ENCODE measurements at places on chromosomes 12 and 14. TPM values are rescaled to one million over a fixed set of nuclear protein-coding genes. Genes with fewer than 3 reads are reported as not detected.

DNA sequence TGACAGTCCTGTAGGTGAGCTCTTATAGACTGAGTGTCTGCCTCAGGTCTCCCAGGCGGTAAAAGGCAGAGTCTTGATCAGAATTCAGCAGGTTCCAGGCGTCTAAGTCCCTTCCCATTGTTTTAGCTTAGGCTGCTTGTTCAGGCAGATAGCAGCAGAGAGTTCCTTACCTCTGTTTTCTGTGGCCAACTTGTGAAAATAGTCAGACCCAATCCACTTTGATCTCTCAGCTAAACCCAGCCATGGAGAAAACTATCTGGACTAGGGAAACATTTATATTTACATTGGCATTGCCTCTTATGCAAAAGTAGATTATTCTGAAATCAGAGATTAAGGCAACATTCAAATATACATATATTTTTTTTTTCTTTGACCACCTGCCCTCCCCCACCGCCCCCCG is 21.4 kb downstream of the CCDC62 start:
- no peak for DNase-seq

CLMN gene
- 1.2 TPM for polyA plus RNA-seq

DNA sequence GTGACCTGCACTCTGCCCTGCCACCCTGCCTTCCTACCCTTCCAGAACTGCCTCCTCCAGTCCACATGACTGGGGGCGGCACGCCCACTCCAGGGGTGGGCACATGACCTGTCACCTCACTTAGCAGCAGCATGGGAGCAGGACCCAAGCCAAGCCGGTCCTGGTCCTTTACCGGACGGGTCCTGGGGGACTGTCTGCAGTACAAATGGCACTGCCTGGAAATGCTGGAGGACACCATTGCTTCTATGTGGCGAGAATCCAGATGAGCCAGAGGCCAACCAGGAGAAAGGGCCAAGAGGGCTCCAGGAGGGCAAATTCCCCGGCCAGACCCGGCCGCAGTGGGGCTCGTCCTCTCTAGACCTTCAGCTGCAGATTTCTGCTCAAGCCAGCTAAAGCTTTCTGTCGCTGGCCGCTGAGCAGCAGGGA is 33.1 kb downstream of the ITPK1 start:
- no peak for DNase-seq

DNA sequence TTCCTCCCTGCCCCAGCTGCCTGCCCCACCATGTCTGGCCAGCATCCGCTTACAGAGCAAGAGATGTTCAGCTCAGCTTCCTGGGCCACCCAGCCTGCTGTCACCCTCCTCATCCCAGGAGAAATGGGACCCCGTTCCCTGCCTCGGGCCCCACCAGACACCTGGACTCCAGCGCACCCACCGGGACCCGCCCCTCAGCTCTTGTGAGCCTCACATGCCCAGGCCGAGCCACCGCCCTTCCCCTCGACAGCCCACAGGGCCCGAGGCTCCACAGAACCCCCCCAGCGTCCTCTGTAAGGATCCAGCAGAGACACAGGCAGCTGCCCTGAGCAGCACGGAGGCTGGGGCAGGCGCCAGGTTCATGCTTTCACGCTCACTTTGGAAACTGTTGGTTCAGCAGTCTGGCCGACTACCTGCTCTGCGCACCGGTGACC is 18.4 kb upstream of the C14orf180 start:
- DNase-seq = no peak

SLC8B1 gene
- polyA plus RNA-seq = 68.1 TPM

SLC7A7 gene
- polyA plus RNA-seq = 1.4 TPM

ANKRD33 gene
- not detected for polyA plus RNA-seq

DNA sequence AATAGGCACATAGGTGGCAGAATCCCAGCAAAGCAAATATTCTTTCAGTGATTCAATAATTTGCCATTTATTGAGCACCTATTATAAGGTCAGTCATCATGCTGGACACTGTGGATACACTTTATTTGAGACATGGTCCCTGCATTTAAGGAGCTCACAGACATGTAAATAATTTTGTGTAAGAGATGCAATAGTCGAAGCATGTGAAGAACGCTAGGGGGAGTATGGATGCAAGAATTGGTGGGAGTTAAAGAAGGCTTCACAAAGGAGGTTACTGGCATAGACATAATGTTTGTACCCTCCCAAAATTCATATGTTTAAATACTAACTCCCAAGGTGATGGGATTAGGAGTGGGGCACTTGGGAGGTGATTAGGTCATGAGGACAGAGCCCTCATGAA is 260.6 kb upstream of the GARIN6 start:
- no peak for DNase-seq

DNA sequence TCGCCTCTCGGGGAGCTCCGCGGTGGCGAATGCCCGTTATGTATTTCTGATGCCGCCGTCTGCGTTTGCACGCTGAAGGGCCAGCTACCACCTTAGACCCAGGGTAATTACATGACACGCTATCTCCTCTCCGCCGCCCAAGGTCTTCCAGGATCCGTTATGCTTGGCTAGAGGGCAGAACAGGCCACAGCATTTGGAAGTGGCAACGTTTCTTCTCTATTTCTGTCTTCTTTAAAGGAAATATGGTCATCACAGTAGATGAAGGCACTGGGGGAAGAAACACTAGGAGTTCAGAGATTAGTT is 861 bp upstream of the MDGA2 start:
- DNase-seq = no peak

TMEM63C gene
- polyA plus RNA-seq = not detected

GRCh38 chr12:49599961-49600360 is 5.5 kb downstream of the FAM186B start:
- no peak for DNase-seq

GRCh38 chr14:29918981-29919380 is 8.7 kb downstream of the PRKD1 start:
- DNase-seq = no peak

GZMB gene
- polyA plus RNA-seq = 1.8 TPM

- no peak for DNase-seq
These were observed 89.0 kb downstream of the SH2B3 start for GRCh38 chr12:111494676-111495075.

GRCh38 chr12:26789731-26790644 is 43.0 kb downstream of the ITPR2 start:
- no peak for DNase-seq

MAX gene
- polyA plus RNA-seq = 158 TPM

MYG1 gene
- polyA plus RNA-seq = 75.1 TPM

DNA sequence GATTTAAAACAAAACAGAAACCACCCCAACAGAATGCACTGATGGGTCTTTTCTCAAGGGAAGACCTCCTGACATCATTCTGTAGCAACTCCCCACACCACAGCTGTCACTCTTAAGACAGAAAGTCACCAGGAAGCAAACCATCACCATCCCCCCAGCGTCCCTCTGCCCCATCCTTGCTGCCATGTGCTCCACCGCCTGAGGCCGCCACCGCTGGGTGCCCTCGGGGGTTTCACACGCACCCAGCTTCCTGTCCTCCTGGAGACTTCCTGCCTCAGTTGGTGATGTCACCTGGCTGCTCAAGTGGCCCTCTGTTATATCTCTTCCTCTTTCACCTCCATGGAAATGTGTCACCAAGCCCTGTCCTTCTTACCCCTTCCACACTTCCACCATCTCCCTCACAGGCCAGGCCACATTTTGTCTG is 71.4 kb upstream of the GPR68 start:
- peak; percentile 76 for DNase-seq

DNA sequence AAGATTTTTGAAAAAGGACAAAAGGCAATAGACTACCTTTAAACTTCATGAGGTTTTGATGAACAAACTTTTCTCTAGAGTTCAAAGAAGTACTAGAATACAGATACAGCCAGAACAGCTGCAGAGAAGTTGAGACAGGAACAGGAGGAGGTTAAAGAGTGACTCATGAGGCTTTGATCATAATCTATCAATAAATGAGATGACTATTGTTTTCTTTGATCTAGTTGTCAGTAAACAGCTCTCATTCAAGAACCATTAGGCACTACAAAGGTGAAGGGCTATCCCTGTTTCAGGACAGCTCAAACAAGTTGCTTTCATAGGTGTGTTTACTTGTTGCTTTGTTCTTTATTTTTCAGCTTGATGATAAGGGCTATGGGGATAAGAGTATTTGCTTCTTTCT is 2.4 kb downstream of the WASHC3 start:
- no peak for DNase-seq

GRCh38 chr12:94057262-94058151 is 90.9 kb upstream of the PLXNC1 start:
- DNase-seq = no peak

- no peak for DNase-seq
These were observed 14.6 kb upstream of the EIF5 start for GRCh38 chr14:103319422-103319821.

GRCh38 chr14:74325446-74325845 is 22.7 kb upstream of the ABCD4 start:
- DNase-seq = no peak

DNA sequence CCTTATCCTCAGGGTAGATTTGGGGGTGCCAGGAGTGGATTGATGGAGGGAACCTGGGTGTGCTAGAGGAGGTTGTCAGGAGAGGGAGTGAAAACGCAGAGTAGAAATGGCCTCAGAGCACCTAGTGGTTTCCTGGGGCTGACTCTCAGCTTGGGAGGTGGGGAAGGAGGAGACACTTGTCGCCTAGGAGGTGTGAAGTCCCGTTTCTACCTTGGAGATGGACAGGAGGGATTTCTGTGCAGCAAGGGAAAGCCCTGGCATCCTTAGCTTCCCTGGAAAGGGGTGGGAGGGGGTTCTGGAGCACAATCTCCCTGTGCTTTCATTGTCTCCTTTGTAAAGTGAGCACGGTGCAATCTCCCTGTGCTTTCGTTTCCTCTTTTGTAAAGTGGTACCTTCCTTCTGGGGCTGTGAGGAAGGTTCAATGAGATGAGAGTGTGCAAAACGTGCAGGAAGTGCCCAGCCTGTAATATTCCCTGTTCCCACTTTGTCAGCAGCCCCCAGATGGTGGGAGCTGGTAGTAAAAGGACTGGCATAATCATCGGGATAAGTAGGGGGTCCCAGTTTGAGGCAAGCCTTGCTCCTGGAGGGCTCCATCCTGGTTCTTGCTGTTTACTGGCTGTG is 1.6 kb downstream of the OAS3 start:
- no peak for DNase-seq

DNA sequence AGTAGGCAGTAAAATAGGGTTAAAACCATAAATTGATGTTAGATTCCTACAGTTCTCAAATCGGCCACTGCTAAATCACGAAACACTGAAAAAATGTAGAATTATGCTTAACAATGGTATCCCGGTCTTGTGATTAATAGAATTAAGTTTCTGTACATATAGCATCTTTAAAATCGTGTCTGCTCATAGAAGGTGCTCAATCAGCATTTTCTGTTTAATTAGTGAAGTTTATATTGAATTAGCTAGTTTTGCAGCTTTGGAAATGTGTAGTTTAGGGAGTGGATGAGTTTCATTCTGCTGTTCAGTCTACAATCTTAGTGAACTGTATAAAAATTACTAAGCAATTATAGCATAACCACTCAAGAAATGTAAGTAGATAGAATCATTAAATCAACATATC is 1075.8 kb upstream of the FLRT2 start:
- no peak for DNase-seq

GARIN6 gene
- not detected for polyA plus RNA-seq

GYS2 gene
- polyA plus RNA-seq = not detected

SLC39A9 gene
- polyA plus RNA-seq = 22.7 TPM

- no peak for DNase-seq
These were observed 31.1 kb upstream of the INF2 start for GRCh38 chr14:104658325-104658712.
